ENCODE measurements at places on chromosomes 7 and 10. TPM values are rescaled to one million over a fixed set of nuclear protein-coding genes. Genes with fewer than 3 reads are reported as not detected.

Gene NPSR1
- total RNA-seq = not detected

Gene SYPL1
- 102 TPM for total RNA-seq

Gene MMP21
- total RNA-seq = not detected

Gene PON3
- 38.2 TPM for total RNA-seq

Gene DYNC1I1
- 0.13 TPM for total RNA-seq

Gene PHYH
- total RNA-seq = 30.2 TPM

Gene EN2
- 1.0 TPM for total RNA-seq

Gene TMEM213
- total RNA-seq = not detected

Gene KNDC1
- total RNA-seq = 1.4 TPM

Gene RADIL
- total RNA-seq = 2.8 TPM

Gene WNT8B
- total RNA-seq = 0.03 TPM

Gene TASOR2
- total RNA-seq = 24.9 TPM

Gene C10orf62
- not detected for total RNA-seq

Gene PLXNA4
- 1.9 TPM for total RNA-seq

Gene CALN1
- not detected for total RNA-seq

Gene NACAD
- total RNA-seq = 0.22 TPM

Gene ELFN1
- total RNA-seq = 0.48 TPM

Gene PTPRZ1
- not detected for total RNA-seq

Gene PDK4
- total RNA-seq = 9.1 TPM

Gene MLXIPL
- total RNA-seq = 1.2 TPM

Gene PTF1A
- not detected for total RNA-seq

Gene CTAGE4
- not detected for total RNA-seq

Gene XRCC2
- total RNA-seq = 5.4 TPM

Gene MNX1
- 5.6 TPM for total RNA-seq

Gene CYP2E1
- total RNA-seq = 0.39 TPM

Gene OR2F1
- not detected for total RNA-seq

Gene CADPS2
- total RNA-seq = 0.13 TPM

Gene SPDYE9
- total RNA-seq = not detected

Gene MOGAT3
- total RNA-seq = not detected

Gene PPP1R9A
- 3.1 TPM for total RNA-seq

Gene ABCB4
- not detected for total RNA-seq

Gene PIP
- 0.18 TPM for total RNA-seq

Gene KLF14
- 0.03 TPM for total RNA-seq

Gene ZNF804B
- total RNA-seq = not detected

Gene CRTAC1
- total RNA-seq = 1.4 TPM

Gene UFSP1
- total RNA-seq = 4.9 TPM

Gene PLAC9
- total RNA-seq = not detected

Gene HERC4
- 53.1 TPM for total RNA-seq

Gene VWDE
- total RNA-seq = 0.63 TPM

Gene FOXI2
- not detected for total RNA-seq

Gene PDE6C
- not detected for total RNA-seq

Gene CCDC172
- not detected for total RNA-seq

Gene OR2A5
- total RNA-seq = not detected

Gene PLXDC2
- total RNA-seq = 0.02 TPM

Gene A1CF
- total RNA-seq = not detected

Gene NUTM2B
- total RNA-seq = 0.33 TPM

Gene CLCN1
- total RNA-seq = 0.02 TPM

Gene PAPOLB
- not detected for total RNA-seq

Gene TMEM225B
- total RNA-seq = 1.2 TPM

Gene FAM25A
- not detected for total RNA-seq

Gene AGFG2
- 23.5 TPM for total RNA-seq

Gene CALHM3
- total RNA-seq = 0.60 TPM

Gene CRHR2
- total RNA-seq = not detected

Gene STAMBPL1
- 35.2 TPM for total RNA-seq

Gene VDAC2
- total RNA-seq = 281 TPM

Measured in A549 treated with CORT108297 at 1 μM for 4 hours (cell line).